ENCODE measurements at places on chromosomes 3 and 15. TPM values are rescaled to one million over a fixed set of nuclear protein-coding genes. Genes with fewer than 3 reads are reported as not detected.

DNA sequence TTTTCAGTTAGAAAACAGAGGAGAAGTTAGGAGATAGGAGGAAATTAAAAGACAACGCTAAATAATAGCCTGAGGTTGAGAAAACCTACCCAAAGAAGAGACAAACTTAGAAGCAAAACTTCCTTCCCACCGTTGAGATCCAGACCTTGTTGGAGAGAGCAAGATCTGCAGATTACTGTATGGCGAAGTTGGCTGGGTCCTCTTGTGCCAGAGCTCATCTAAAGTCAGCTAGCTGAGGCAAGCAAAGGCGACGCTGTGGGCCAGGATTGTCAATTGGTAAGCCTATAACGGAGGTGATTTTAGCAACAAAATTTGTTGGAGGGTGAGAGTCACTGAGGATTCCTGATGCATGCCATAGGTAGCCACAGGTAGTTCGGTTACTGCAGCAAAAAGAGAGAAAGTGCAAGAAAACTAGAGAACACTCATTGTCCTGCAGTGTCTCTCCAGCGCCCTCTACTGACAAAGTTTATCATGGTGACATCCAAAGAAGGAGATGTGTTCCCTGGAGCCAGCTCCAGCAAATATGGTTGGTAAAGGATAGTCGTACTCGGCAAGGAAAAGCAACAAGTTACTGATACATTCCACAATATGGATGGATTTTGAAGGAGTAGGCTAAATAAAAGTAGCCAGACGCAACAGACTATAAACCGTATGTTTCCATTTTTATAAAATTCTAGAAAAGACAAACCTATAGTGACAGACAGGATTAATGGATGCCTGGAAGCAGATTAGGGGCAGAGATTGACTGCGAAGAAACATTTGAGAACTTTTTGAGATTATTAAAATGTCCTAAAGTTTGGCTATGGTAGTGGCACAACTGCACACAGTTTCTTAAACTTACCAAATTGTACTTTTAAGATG is 9.8 kb upstream of the OR5K4 start:
- ATAC-seq, result no peak

- peak; percentile 85 for ATAC-seq
Observed at GRCh38 chr15:40044717-40045571, 6.0 kb upstream of the SRP14 start.

Gene SKOR1
- total RNA-seq, result 0.08 TPM

DNA sequence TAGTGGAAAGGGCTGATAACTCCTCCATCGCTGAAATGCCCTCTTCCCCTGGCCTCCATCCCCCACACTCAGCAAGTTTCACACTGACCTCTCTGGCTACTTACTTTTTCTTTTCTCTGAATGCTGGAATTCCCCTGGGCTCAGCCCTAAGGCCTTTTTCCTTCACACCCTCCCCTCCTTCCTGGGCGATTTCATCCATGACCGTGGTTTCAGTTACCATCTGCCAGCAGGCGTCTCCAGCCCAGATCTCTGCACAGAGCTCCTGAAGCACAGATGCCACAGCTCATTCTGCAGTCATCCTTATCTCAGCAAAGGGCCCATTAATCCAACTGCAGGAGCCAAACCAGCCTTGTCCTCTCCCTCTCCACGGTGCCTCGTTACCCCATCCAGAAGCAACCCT is 114.0 kb downstream of the RFTN1 start:
- no peak for ATAC-seq

DNA sequence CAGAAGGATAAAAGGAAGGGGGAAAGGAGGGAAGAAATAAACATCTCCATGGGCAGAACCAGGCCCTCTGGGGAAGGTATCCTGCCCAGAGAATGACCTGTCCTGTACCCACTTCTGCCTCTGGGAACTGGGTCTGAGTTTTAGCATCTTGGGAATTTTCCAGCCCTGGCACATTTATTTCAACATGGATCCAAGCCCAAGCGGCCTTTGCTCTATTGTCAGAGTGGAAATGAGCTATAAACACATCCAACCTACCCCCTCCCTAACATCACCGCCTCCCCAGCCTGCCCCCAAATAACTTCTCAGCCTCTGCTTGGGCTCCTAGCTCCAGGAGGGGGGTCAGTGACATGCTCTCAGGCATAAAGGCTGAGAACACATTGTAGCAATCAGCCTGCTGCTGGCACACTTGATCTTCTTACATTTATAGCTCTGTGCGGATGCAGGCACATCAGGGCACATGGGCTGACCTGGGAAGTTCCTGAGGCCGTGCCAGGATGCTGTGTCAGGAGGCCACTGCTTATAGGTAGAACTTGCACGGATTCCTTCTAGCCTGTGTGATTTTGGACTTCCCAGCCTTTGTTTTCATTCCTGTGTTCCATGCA is 4.6 kb upstream of the OXTR start:
- no peak for ATAC-seq

DNA sequence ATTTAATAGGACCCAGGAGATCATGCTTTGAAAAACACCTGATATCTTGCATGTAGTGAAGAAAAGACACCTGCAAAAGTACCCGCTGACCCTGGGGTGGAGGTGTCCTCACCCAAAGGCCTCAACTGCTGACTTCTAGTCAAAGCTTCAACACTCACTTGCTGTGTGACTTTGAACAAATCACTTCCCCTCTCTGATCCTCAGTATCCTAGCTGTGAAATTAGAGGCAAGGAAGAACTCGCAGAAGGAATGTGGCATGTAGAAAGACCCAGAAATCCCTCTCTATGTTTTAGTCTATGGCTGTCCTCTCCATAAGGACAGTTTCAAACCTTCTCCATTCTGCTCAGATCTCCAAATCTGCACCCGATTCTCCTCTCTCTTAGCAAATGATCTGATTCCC is 52.7 kb upstream of the ATP13A3 start:
- no peak for ATAC-seq

Gene PP2D1
- total RNA-seq, result not detected

Gene PPP4R2
- 44.5 TPM for total RNA-seq

- no peak for ATAC-seq
Observed at GRCh38 chr15:93152360-93152759, 63.3 kb upstream of the RGMA start.

- no peak for ATAC-seq
Observed at GRCh38 chr3:179513862-179514261, 48.9 kb upstream of the ACTL6A start.

Gene RETNLB
- total RNA-seq, result not detected

Gene MED12L
- total RNA-seq, result 0.32 TPM
